Brain pericyte (primary cell): ENCODE measurements at places on chromosomes 6 and 20.

- no peak for DNase-seq
These were observed 147.2 kb downstream of the TRDN start for GRCh38 chr6:123489589-123489988.

DNA sequence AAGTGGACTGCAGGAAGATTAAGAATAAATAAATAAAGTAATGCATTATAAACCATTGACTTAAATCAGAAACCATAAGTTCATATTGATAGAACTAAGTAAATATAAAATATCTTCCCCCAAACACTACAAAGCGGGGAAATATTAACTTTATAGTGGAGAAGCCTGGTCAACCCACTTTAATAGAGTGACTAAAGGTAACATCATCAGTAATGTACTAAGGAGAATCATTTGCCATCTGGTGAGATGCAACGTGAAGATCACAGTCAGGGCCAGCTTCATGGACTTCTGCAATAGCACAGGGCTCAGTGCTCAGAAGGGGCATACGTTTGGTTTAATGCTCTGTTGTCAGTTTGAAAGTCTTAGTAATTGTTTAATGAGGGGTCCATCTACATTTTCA is 58.8 kb upstream of the CD83 start:
- no peak for DNase-seq

DNA sequence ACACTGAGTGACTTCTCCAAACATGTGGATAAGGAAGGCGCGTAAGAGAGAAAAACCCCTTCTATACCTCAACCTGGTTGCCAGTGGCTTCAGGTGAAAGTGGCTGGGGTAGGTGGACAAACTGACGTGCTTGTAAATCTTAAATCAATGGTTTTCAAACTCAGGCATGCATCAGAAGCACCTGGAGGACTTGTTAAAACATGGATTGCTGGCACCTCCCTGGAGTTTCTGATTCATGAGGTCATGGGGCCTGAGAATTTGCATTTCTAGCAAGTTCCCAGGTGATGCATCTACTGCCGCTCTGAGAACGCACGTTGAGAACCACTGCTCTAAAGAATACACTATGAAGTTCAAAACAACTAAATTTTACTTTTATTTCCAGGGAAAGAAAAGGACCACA is 31.9 kb upstream of the TAB2 start:
- DNase-seq: no peak

DNA sequence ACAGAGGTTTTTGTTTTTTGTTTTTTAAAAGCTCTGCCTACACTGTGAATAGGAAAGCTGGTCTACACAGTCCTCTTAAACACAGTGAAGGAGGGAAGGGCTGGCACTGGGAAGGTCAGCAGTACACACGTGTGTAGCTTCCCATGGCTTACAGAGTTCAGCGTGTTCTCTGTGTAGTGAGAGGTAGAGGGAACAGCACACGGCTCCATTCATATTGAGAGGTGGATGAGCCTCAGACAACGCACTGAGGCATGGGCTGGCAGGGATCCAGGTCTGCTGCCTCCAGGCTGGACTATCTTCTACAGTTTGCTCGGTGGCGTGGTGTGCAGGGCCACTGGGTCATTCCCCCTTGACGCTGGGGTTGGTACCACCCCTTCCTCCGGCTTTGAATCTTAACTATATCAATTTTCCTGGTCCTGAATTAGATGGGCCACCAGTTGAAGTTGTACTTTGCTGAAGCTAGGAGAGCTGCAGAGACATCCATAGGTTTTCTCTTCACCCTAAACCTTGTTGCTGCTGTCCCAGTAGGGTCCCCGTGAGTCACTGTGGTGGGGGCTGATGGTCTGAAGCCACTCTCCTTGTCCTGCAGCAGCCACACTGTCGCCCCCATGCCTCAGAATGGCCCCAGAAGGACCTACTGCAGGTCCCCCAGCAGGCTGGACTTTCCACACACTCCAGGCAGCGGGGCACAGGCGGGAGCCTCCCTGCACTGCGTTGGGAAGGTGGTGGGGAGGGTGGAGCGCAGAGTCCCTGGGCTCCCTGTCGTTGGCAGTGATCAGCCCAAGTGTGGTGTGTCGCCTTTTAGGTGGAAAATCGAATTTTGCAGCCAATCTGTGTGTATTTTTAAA is 2.0 kb downstream of the ARFGAP1 start:
- DNase-seq: no peak

DNA sequence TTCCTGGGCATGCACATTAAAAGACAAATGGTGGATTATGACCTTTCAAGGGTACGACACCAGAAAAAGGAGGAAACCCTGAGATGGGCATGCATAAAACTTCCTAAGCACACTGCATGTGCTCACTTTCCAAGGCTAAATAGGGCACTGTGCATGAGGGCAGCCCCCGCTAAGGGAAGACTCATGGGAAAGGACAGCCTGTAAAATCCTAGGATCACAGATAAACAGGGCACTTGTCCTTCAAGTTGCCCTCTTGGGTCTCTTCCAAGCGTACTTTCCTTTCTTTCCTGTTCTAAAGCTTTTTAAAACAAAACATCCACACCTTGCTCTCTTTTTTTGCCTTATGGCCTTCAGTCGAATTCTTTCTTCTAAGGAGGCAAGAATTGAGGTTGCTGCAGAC is 106.5 kb upstream of the SYNCRIP start:
- DNase-seq: no peak

DNA sequence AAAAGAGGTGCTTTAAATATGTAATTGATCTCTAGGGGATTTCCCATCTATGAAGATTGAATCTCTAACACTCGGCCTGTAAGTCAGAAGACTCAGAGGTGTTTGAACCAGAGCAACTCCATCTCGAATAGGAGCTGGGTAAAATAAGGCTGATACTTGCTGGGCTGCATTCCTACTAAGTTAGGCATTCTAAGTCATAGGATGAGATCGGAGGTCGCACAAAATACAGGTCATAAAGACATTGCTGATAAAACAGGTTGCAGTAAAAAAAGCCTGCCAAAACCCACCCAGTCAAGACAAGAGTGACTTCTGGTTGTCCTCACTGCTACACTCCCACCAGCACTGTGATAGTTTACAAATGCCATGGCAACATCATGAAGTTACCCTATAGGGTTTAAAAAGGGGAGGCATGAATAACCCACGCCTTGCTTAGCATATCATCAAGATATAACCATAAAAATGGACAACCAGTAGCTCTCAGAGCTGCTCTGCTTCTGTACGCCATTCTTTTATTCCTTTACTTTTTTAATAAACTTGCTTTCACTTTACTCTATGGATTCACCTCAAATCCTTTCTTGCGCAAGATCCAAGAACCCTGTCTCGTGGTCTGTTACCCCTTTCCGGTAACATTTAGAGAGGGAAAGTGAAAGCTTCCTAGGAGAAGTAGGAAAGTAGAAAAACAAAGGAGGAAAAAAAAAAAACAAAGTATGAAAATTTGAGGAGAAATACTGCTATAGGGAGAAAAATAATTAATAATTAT is 129.7 kb upstream of the PHACTR1 start:
- DNase-seq: no peak

- DNase-seq: peak; percentile 63
These were observed 40.9 kb downstream of the ALDH8A1 start for GRCh38 chr6:134908906-134909516.

DNA sequence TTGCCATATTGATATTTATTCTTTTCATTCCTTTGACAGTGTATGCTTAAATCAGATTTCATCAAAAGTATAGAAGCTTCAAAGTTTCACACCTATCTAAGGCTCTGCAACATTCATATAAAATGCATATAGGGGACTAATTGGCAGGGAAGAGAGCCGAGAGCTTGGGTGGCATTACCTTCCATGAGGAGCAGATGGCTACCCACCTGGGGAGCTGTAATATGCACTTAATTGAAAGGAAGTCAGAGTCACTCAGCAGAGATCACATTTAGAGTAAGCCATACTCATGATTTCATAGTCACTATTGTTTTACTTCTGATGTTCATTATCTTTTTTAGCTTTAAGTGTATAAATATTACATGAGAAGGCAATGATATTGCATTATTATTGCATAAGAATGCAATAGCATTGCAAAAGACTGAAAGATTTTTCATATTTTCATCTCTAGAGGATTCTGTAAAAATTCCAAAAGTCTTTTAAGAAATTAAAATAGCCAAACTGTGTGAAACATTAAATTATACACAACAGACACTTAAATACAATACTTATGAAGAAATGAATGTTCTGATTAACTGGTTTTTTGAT is 1305.2 kb downstream of the EPHA7 start:
- no peak for DNase-seq

DNA sequence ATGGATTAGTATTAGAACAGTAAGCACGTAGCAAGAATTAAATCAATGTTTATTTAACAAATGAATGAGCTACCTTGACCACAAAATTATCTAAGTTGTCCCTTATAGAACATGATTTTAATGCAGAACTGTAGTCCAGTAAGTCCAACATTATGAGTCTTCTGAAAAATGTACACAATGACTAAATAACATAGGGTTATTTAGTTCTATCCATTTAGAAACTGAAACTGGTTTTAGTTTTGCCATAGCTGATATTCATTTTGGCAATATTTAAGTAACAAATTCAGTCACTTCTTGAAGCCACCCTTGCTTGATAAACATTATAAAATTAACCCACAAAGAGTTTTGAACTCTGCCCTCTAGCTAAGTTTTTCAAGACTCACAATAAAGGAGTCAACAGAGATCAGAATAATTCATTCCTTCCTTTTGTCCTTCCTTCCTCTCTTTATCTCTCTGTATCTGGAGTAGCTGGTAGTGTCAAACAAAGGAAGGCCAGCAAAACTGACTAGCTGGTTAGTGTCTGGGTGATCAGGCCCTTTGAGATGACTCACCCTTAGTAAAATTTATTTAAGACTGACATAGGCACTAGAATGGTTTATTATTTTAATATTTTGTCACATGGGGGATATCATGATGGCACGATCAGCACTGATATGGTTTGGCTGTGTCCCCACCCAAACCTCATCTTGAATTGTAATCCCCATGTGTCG is 115.1 kb downstream of the BTBD9 start:
- no peak for DNase-seq

DNA sequence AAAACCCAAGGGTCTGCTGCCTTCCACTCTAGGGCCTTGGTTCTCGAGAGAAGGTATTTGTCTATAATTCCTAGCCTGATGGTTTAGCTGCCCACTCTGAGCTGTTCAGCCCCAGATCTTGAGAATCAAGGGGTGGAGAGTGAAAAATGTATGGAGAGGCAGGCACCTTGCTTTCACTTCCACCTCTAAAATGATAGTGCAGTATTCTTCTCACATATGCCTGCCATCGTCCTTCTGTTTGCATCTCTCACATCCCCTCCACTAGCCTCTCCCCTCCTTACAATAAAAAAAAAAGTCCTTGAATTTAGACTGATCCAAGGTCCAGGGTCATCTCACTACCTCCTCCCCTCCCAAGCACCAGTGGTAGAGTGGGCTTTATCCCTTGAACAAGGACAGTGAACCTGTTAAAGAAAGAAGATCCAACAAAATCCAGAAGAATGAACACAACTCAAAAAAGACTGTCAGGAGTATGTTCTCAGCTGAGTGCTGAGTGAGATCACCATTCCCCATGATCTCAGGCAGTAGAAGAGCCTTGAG is 104.2 kb downstream of the HIVEP1 start:
- no peak for DNase-seq

DNA sequence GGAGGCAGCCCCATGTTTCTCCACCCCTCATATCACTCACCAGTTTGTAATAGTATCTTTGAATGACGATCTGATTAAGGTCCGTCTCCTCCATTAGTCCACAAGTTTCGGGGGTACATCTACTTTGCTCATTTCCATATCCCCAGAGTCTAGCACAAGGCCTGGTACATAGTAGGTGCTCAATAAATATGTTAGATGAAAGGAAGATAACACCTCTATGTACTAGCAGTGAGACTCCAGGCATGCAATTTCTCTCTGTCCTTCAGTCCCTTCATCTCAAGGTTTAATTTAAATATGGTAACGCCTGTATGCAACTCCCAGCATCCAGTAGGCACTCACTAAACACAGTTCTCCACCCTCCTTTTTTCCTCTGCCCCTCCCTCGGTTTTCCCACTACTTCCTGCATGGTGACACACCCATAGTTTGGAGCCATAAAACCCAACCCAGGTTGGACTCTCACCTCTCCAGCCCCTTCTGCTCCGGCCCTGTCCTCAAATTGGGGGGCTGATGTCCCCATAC is 461 bp upstream of the HNF4A start:
- DNase-seq: no peak

GRCh38 chr6:78995946-78996345 is 82.1 kb downstream of the PHIP start:
- no peak for DNase-seq

- DNase-seq: no peak
These were observed 8.9 kb upstream of the CDSN start for GRCh38 chr6:31129130-31129529.

- no peak for DNase-seq
These were observed 39.0 kb downstream of the GMPR start for GRCh38 chr6:16277101-16277981.

- no peak for DNase-seq
These were observed 18.3 kb downstream of the SERPINB9 start for GRCh38 chr6:2884804-2885203.

- no peak for DNase-seq
These were observed 126.9 kb downstream of the LY86 start for GRCh38 chr6:6715465-6715864.

- no peak for DNase-seq
These were observed 50.2 kb downstream of the MAP3K5 start for GRCh38 chr6:136742125-136742524.

GRCh38 chr20:3890999-3891929 is 2.1 kb downstream of the PANK2 start:
- no peak for DNase-seq

DNA sequence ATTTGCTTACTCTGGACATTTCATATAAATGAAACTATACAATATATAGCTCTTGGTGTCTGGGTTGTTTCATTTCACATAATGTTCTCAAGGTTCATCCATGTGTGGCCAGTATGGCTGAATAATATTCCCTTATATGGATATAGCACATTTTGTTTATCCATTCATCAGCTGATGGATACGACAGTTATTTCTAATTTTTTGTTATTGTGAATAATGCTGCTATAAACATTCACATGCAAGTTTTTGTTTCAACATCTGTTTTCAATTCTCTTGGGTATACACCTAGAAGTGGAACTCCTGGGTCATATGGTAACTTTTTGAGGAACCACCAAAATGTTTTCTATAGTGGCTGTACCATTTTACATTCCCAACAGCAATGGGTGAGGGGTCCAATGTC is 101.1 kb downstream of the CDK19 start:
- DNase-seq: no peak

DNA sequence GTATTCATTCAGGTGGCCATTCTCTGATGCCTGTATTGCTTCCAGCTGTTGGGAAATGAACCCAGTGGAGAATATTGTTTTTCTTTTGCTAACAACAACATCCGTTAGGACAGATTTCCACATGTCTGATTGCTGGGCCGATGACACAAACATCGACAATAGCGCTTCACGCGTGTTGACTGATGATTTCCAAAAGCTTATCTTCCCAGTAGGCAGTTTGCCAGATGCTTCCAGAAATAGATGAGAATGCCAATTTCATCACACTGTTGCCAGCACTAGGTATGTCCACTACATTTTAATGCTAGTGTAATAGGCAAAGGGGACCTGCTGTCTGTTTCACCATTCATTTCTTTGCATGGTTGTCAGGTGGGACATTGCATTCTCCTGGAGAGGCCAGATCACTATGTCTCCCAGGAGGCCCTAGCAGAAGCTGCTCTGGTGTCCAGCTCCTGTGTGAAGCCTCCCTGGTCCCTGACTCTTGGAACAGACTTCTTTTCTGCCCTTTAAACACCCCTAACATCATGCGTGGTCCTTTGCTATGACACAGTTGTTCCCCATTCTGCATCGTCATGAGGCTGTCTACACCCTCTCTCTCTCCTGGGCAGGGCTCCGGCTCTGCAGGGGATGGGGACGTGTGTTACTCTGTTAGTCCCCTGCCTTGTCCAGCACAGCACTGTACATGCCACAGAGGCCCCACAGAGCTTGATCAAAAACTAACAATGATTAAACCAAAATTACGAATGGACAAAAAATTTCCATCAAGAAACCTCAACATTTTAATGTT is 181.6 kb downstream of the CDH26 start:
- DNase-seq: peak; percentile 11
